ENCODE measurements at places on chromosomes 2 and 18. TPM values are rescaled to one million over a fixed set of nuclear protein-coding genes. Genes with fewer than 3 reads are reported as not detected.

The MCM6 gene
- 16.1 TPM for polyA plus RNA-seq

The SIX2 gene
- polyA plus RNA-seq, result not detected

The FAHD2B gene
- 13.3 TPM for polyA plus RNA-seq

The SLC23A3 gene
- polyA plus RNA-seq, result not detected

The RAD51AP2 gene
- polyA plus RNA-seq, result not detected

The VIL1 gene
- not detected for polyA plus RNA-seq

The PROC gene
- not detected for polyA plus RNA-seq

The FRZB gene
- not detected for polyA plus RNA-seq

The POTEE gene
- polyA plus RNA-seq, result not detected

The CRYBA2 gene
- not detected for polyA plus RNA-seq

DNA sequence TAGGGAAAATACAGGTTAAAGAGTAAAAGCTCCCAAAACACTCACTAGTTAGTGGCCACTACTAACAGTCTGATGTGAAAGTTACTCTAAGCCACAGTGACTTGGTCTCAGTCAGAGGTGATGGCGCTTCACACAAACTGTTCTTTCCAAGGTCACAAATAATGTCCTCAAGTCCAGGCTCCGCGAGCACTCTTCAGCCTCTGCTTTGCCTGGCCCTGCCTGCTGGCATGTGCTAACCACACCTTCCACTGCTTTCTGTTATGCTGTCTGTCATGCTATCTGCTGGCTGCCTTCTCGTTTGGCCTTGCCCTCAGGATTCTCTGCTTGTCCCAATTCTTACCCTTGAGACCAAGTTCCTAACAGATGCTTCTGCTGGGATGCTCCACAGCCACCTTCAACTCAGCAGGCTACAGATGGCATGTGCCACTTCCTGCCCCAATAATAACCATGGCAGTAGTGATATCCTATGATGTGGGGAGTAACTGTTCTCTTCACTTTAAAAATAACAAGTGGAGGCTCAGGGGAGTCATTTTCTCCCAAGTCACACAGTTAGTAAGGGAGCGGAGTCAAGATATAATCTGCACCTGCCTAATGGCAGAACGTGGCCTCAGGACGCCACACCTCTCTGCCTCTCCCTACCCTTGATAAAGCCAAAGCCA is 75.7 kb downstream of the ZAP70 start:
- DNase-seq, result no peak

- DNase-seq, result no peak
Observed at GRCh38 chr2:150076281-150076680, 411.2 kb downstream of the RND3 start.

DNA sequence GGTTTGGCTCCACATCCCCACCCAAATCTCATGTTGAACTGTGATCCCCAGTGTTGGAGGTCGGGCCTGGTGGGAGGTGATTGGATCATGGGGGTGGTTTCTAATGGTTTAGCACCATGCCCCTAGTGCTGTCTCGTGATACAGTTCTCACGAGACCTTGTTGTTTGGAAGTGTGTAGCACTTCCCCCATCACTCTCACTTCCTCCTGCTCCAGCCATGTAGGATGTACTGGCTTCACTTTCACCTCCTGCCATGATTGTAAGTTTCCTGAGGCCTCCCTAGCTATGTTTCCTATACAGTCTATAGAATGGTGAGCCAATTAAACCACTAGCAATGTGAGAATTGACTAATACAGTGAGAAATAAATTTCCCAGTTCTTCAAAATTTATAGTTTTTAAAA is 325.9 kb downstream of the FSIP2 start:
- DNase-seq, result no peak

GRCh38 chr2:26193578-26194231 is 20.8 kb downstream of the GAREM2 start:
- no peak for DNase-seq

GRCh38 chr2:14530506-14530905 is 102.0 kb upstream of the LRATD1 start:
- no peak for DNase-seq

GRCh38 chr2:46400016-46400415 is 79.3 kb upstream of the TMEM247 start:
- no peak for DNase-seq

- no peak for DNase-seq
Observed at GRCh38 chr2:144702051-144702450, 182.1 kb upstream of the ZEB2 start.

GRCh38 chr18:3447068-3447894 is 2.7 kb upstream of the TGIF1 start:
- no peak for DNase-seq

DNA sequence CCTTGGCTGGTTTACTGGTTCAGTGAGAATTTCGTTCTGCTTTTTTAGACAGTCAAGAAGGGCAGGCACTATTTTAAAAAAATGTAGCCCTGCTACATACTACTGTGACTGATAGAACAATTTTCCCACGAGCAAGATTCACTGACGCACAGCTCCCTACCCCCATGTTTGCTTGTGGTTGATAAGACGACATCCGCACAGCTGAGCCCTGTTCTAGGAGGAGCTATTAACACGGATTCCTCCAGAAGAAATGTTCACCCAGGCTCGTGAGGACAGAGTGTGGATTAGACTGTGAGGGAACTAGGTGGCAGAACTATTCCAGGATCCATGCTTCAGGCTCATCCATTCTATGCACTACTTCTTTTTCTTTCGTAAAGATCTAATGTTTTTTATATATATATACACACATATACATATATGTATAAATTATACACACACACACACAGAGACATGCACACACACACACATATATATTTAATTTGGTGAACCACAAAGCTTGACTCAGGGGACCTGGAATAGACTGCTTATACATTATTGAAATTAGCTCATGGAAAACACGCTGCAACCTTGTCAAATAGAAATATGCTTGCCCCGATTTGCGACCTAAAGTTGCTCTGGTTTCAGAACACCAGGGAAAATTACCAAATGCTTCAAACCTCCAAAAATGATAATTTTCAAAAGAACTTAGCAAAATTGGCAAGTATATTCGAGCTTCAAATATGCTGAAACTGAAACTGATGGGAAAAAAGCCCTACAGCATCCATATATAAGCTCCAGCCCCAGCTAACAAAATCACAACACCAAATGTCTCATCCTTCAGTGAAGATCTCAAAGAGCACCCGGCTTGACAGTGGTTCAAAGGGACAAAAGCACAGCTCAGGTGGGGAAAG is 370.4 kb downstream of the SOCS6 start:
- DNase-seq, result peak; percentile 80

- no peak for DNase-seq
Observed at GRCh38 chr18:55934821-55935220, 346.8 kb upstream of the TCF4 start.

- DNase-seq, result no peak
Observed at GRCh38 chr2:239727776-239728600, 297.2 kb downstream of the NDUFA10 start.

DNA sequence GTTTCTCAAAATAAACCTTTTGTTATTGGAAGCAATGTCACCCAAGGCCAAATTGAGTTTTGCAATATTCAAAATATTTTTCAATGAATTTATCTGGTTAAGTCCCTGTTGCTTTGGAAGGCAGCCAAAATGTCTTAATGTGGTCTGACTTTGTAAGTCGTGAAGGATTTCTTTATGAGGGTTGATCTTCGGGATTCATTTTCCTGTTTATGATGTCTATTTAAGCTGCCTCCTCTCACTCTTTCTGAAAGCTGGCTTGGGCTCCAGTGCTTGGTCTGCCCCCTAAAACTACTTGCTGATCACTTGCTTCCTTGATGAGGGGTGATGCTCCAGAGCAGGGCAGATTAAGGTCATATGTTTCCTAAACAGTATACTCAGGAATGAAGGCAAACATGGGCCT is 141.1 kb downstream of the ANTXR1 start:
- no peak for DNase-seq

GRCh38 chr2:216516730-216517350 is 18.2 kb downstream of the RPL37A start:
- no peak for DNase-seq

GRCh38 chr2:41764919-41765318 is 282.9 kb upstream of the PKDCC start:
- DNase-seq, result no peak

DNA sequence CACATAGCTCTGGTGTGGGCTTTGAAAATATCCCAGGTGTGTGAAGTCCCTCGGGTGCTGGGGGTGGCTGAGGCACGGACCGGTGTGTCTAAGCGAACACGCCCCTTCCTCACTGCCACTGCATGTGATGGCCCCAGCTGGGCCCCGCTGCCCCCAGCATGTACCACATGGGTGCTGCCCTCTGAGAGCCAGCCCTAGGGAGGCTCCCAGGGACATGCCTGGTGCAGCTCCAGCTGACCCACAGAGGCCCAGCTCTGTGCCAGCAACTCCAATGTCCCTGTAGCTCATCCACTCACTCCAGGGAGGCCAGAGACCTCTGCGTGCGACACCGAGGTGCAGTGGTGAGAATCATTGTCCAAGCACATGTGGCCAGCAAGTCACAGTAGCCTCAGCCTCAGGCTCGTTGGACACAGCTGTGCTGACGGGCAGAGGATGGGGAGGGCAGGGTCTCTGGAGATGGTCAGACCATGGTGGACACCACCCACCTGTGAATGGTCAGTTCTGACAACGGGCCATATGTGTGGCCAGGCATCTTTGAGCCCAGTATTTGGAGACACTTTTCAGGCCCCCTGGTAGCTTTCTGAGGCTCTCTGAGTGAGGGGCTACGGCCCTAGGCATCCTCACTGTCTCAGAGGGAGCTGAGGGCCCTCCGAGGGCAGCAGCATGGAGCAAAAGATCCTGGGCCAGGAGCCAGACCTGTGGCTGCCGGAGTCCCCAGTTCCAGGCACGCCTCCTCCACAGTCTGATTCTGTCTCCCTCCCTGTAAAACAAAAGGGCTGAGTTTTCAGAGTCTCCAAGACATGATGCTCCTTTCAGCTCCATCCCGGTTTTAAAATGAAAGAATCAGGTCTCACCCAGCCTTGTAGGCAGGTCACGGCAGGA is 220.7 kb downstream of the NDUFA10 start:
- DNase-seq, result no peak

DNA sequence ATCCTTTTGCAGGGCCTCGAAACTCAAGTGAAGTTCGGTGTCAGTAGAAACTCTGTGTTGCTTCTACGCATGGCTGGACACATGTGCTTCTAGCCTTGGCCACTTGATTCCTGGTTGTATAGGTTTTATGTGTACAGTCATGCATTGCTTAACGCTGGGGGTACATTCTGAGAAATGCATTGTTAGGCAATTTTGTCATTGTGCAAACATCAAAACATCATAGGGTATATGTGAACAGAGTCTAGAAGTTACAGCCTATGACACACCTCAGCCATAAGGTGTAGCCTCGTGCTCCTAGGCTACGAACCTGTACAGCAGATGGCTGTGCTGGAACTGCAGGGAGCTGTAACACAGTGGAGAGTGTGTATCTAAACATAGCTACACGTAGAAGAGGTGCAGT is 39.4 kb downstream of the TMEM18 start:
- DNase-seq, result no peak

DNA sequence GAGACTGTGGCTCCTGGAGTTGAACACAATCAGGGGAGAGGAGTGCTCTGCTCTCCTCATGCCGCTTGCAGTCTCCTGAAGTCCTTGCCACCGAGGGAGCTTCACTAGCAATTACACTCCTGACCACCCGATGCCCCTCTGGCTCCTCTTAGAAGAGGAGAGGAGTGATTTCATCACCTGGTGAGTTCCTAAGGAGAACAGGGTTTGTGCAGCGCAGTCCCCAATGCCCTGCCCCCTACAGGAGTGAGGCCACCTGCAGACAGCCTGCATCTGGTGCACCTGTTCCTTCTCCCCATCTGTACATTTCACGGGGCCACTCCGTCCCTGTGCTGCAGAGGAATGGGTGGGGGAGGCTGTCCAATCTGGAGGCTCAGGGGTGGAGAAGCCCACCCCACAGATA is 267.2 kb downstream of the HRH4 start:
- no peak for DNase-seq

DNA sequence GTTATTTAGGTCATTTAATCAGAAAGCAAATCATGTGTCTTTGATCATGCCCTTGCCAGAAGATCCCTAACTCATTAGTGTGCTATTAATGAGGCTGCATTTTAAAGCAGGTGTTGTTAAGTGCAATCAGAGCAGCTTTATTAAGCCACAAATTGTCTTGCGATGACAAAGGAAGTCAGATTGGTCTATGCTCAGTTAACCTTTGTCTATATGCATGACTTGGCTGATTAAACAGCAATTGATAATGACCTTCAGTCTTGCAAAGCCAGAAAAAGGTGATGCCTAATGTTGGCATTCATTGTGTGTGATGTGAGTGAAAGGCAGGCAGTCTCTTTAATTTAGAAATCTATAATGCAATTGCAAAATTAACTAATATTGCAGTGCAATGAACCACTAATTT is 166.9 kb downstream of the RND3 start:
- DNase-seq, result no peak

DNA sequence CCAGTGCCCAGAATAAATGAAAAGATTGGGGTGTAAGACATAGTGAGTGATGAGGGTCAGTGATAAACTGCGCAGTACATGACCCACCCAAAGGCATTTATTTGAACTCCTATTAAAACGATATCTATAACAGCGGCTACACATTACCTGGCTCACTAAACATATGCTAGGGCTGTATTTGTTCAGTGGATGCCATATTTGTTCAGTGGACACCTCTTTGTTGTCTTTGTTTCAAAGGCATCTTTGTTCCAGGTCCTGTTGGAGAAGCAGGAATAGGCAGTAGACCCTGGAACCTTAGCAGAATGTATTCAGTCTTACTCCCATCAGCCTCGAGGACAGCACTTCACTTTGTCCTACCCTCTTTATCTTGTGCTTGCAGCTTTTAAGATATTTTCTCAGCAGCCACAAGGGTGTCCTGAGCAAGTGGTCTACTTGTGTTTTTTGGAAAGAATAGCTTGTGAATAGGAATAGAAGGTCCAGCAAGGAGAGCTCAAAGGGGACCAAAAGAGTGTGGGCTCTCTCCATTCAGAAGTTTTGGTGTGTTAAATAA is 650.8 kb upstream of the FANCL start:
- no peak for DNase-seq

- DNase-seq, result no peak
Observed at GRCh38 chr18:76992226-76993084, 140.1 kb downstream of the MBP start.

GRCh38 chr18:11320986-11321385 is 171.6 kb upstream of the PIEZO2 start:
- DNase-seq, result no peak

GRCh38 chr2:166376873-166377272 is 1.1 kb upstream of the SCN9A start:
- no peak for DNase-seq

GRCh38 chr2:191347881-191348280 is 102.7 kb downstream of the MYO1B start:
- no peak for DNase-seq

DNA sequence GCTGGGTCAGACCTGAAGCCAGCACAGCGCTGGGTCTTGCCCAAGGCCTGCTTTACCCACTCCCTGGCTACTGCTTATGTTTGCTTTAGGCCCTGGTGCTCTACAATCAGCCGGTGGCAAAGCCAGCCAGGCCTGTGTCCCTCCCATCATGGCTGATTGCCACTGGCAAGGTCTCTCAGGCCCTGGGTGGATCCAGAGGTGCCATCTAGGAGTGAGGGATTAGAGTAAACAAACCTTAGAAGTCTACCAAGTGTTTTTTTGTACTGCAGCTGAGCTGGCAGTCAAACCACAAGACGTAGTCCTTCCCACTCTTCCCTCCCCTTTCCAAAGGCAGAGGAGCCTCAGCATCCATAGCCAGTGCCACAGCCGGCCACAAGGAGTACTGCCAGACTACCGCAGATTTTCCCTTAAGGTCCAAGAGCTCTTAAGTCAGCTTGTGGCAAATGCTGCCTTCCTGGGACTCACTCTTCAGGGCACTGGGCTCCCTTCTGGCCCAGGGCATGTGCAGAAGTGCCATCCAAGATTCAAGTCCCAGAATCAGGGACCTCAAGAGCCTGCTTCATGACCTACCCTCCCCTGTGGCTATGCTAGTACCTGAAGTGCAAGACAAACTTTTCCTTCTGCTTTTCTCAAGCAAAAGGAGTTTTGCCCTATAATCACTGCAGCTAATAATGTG is 20.0 kb downstream of the IL1RL2 start:
- DNase-seq, result no peak
